IPS DF 19.7 (cell line): ENCODE measurements at places on chromosomes 13 and 19.

GRCh38 chr19:47348819-47349795 lies at the start of gene DHX34:
Gene DHX34, plus strand, starts transcription at chr19:47349315. Its CDS starts 3,716 bp downstream, at chr19:47353031.
- DNase-seq, result peak; percentile 93

GRCh38 chr13:73851104-73851503 lies 283.1 kb downstream of the KLF12 start:
- DNase-seq, result no peak

GRCh38 chr19:16175954-16176353 lies 2.6 kb upstream of the CIB3 start:
- DNase-seq, result no peak

- DNase-seq, result no peak
These were observed 18.0 kb upstream of the IGFL4 start for GRCh38 chr19:46058778-46059177.

DNA sequence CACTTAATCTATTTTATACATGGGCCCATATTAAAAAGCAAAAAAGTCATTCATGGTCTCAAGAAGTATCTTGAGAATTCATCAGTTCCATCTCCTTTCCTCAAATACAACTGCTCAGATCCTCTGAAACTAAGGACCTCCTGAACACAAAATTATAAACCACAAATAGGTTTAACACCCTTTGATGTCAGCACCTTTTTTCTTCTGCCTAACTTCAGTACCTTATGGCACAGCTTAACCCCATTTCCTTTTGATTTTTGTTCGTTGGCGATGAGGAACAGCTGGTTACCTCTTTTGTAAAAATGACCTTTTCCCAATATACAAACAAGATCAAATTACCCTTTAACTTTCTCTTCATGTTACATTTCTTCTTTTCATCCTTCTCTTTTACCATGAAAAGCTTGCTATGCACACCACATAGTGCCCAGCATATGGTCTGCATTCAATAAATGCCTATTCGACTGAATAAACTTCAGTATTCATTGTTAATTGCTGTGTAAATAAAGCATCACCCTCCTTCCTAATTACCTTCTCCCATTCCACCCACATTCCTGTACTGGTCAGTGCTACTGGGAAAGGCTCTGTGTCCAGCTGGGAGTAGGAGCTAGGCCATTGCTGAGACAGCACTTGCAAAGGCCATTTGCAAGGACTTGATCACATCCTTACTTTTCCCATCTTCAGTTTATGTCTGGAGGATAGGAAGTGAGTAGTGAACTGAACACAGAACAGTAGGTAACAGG lies 317.9 kb downstream of the SHISA2 start:
- DNase-seq, result no peak
